Fibroblast of lung (primary cell): ENCODE measurements at places on chromosomes 16 and 17. TPM values are rescaled to one million over a fixed set of nuclear protein-coding genes. Genes with fewer than 3 reads are reported as not detected.

The ARL5C gene
- total RNA-seq: not detected in 2 replicates

The DHRS7C gene
- total RNA-seq: not detected in 2 replicates

The ABCA8 gene
- total RNA-seq: 42.6 and 47.2 TPM in 2 replicates

The C16orf74 gene
- 5.4 and 6.4 TPM in 2 replicates for total RNA-seq

The FOXL1 gene
- total RNA-seq: 24.1 and 27.4 TPM in 2 replicates

The GAST gene
- total RNA-seq: not detected in 2 replicates

The RANGRF gene
- 12.1 and 15.4 TPM in 2 replicates for total RNA-seq

The TNFRSF17 gene
- not detected in 2 replicates for total RNA-seq

The SLC38A8 gene
- total RNA-seq: not detected in 2 replicates
